Left colon (tissue), 2 donors: ENCODE measurements at places on chromosomes 3 and 15.

GRCh38 chr3:64936556-64936955 is 248.8 kb upstream of the ADAMTS9 start:
- no peak for DNase-seq

GRCh38 chr15:79408041-79408440 is 24.1 kb upstream of the MINAR1 start:
- no peak for DNase-seq

DNA sequence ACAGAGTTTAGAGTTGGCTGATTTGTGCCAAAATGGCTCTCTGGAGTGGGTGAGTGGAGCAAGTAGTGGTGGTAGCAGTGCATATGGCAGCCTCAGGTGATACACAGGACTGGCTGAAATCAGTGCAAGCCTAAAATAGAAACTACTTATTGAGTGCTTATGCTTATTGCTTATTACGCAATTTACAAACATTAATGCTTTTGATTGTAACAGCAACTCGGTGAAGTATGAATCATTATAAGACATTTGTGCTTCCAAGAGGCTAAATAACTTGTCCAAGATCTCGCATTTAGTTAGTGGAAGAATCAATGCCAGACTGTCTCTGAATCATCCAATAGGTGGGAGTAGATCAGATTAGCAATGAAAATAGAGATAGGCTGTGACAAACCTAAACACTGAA is 353.8 kb downstream of the NAALADL2 start:
- DNase-seq: no peak

GRCh38 chr3:126307591-126308393 is 49.4 kb downstream of the KLF15 start:
- no peak for DNase-seq

DNA sequence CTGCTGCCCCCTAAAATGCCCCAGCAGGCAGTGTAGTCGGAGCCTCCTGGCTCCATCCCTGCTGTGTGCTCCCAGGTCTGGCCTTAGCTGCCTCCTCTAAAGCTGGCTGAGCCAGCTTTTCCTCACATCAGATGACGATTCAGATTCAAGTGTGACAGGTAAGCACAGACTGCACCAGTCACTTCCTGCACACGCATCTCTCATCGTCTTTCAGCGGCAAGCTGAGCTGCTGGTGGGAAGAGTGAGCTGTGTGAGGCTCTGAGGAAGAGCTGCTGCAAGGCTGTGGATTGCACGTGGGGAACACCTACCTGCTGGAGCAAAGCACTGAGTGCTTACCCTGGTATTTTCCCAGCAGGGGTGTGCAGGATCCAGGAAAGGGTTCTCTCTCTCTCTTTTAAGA is 88.4 kb upstream of the RPL32 start:
- DNase-seq: no peak

DNA sequence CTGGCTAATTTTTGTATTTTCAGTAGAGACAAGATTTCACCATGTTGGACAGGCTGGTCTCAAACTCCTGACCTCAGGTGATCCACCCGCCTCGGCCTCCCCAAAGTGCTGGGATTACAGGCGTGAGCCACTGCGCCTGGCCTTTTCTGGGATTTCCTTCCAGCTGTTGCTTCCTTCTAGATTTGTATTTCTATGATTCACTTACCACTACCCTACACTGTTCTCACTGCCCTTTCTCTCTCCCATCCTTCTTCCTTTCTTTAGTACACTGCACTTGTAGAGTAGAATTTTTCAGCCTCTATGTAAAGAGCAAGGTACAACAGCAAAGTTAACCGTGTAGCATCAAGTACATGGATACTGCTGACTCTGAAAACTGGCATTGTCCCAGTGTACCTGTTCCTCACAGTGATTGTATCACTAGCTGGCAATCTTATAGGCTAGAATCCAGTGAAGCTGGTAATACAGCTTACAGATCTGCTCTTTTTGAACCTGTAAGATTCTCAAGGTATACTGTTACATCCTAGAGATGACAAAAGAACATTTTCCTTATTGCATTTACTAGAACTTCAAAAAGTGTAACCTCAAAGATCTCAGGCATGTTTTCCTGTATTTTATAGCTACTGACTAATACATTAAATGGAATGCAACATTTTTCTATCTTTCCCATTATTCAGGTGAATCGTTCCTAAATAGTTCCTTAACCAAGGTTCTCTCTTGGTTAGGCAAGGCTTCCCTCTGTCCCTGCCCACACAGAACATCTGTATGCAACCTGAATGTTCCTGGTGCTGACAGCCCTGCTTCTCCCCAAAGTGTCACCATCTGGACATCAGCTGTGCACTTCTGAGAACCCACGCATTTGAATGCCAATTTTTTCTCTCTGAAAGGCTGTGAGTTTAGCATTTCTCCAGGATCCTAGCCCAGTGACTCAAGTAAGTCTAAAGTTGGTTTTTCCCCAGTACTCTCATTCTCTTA is 74.1 kb upstream of the RAP2B start:
- DNase-seq: no peak

- no peak for DNase-seq
Observed at GRCh38 chr3:118987477-118987876, 47.2 kb downstream of the IGSF11 start.
